ENCODE measurements at places on chromosomes 3 and 15. TPM values are rescaled to one million over a fixed set of nuclear protein-coding genes. Genes with fewer than 3 reads are reported as not detected.

DNA sequence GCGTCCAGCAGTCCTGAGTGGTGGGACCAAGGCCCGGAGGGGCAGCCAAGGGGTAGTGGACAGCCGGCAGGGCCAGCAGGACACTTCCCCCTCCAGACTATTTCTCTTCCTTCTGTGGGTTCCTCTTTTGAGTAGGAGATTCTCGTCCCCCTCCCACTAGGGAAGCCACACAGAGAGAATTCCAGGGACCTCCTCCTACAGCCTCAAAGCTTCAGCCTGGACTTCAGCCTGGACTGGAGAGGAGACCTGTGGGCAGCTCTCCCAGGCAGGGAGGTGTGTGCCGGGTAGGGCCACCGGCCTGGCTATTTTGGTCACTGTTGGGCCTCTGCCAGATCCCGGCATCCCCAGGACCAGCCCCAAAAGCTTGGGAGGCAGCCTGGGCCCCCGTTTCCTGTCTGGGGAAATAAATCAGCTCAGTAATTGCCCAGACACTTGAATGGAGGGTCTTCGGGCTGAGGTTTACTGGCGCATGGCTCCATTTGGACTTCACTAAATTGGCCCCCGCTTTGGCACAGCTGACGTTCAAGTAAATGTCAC lies 1.3 kb downstream of the SLC6A6 start:
- no peak for DNase-seq

- DNase-seq, result no peak
Measured at GRCh38 chr3:48747015-48747615, 30.1 kb upstream of the IP6K2 start.

GRCh38 chr3:101676765-101677435 lies at the start of gene ZBTB11:
Gene ZBTB11, minus strand, starts transcription at chr3:101677132. Its CDS starts 218 bp downstream, at chr3:101676914.
- peak; percentile 99 for DNase-seq

DNA sequence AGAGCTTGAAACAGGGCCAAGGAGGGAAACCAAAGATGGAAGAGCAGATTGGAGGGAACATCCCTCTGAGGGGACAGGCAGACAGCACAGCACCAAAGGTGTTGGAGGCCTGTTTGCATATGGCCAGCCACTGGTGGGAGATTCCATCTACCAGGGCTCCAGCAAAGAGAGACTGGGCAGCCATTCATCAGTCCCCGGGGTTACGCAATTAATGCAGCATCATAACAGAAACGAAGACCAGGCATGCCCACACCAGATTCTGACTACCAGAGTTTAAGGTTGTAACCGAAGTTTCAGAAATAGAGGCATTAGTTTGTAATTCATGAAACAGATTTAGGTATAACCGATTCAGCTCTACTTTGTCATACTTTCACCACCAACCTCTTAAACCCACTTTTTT lies 58.1 kb downstream of the COL8A1 start:
- no peak for DNase-seq

- DNase-seq, result no peak
Measured at GRCh38 chr15:67196222-67196621, 58.2 kb downstream of the AAGAB start.

DNA sequence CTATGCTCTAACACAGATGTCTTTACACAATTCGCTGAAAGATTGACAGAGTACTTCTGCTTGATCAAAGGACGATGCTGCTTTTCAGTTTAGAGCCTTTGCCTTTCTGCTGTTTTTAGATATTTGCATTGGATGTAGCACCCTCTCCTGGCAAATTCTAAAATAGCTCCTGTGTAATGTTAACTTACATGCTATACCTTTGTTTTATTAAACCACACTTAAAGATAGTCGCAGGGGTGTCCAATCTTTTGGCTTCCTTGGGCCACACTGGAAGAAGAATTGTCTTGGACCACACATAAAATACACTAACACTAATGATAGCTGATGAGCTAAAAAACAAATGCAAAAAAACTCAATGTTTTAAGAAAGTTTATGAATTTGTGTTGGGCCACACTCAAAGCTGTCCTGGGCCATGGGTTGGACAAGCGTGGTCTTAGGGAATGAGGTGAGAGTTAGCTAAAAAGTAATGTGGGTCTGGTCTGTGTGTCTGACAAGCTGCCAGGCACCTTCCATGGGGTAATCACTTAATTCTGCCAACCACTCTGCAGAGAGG lies 62.9 kb downstream of the ATG7 start:
- peak; percentile 69 for DNase-seq

- no peak for DNase-seq
Measured at GRCh38 chr3:186964616-186965015, 34.3 kb downstream of the ST6GAL1 start.

GRCh38 chr3:95134693-95135413 lies 1072.0 kb downstream of the NSUN3 start:
- DNase-seq, result no peak

DNA sequence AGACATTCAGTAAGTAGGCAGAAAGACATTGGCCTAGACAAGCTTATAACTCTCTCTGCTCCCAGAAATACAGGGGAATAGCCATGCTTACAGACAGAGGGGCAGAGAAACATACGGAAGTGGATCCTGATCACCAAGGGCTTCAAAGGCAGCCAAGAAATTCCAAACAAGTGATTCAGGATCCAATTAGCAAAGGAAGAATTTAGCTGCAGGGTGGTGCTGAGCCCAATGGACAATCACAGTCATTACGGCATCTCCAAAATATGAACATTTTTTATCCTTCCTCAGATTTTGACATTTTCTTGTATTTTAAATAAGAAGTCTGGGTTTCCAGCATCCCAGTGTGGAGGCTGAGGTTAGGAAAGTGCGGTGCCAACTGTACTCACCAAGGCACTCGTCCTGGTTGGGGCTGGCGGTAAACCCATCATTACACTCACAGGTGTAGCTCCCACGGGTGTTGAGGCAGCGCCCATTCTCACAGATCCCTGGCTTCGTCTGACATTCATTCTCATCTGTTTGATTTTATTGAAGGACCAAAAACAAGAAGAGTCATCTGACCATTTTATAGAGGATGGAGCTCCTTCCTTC lies 96.8 kb downstream of the DUT start:
- no peak for DNase-seq

The CCK gene
- not detected for total RNA-seq

The LIPH gene
- total RNA-seq, result not detected

Measured in B cell (primary cell).